ENCODE measurements at places on chromosomes 5 and 9. TPM values are rescaled to one million over a fixed set of nuclear protein-coding genes. Genes with fewer than 3 reads are reported as not detected.

- H3K36me3 ChIP-seq = no peaks in the 10 kb centered on the region
- no peaks in the 10 kb centered on the region for H3K27me3 ChIP-seq
- DNase-seq = peak; percentile 45
- H3K27ac ChIP-seq = no peak overlapping the region
- no peaks in the 10 kb centered on the region for H3K4me1 ChIP-seq
- no peak overlapping the region for H3K4me3 ChIP-seq
These were observed 14.4 kb upstream of the SCGB3A1 start for GRCh38 chr5:180605554-180606214.

DNA sequence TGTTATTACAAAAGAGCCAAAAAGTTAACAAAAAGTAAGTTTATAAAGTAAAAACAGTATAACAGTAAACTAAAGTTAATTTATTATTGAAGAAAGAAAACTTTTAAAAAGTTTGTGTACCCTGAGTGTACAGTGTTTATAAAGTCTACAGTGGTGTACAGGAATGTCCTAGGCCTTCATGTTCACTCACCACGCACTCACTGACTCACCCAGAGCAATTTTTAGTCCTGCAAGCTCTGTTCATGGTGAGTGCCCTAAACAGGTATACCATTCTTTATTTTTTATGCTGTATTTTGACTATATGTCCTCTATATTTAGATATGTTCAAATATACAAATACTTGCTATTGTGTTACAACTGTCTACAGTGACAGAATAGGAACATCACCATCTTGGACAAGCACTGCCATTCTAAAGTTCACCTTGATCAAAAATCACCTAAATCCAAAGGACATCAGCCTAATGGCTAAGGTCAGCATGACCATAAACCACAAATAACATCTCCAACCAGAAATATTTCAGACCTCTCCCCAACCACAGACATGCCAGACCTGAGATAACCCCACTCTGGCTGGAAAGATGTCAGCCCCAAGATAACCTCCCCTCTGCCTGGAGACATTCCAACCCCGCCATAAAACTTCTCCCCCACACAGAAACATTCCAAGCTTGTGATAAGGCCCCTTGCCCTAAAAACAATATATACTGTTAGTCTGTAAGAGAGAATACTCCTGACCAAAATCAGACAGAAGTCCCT, 56.1 kb downstream of the AGXT2 start:
- no peaks in the 10 kb centered on the region for H3K27me3 ChIP-seq
- H3K4me3 ChIP-seq = no peak overlapping the region
- DNase-seq = no peak
- H3K27ac ChIP-seq = no peak overlapping the region

- no peak overlapping the region for H3K4me3 ChIP-seq
- no peak for DNase-seq
- no peaks in the 10 kb centered on the region for H3K4me1 ChIP-seq
- no peaks in the 10 kb centered on the region for H3K27me3 ChIP-seq
- H3K27ac ChIP-seq = no peak overlapping the region
These were observed 89.8 kb upstream of the SMIM23 start for GRCh38 chr5:171695804-171696203.

HACD4 gene
- total RNA-seq = 2.9 TPM

- H3K4me1 ChIP-seq = no peaks in the 10 kb centered on the region
- no peaks in the 10 kb centered on the region for H3K27me3 ChIP-seq
- H3K27ac ChIP-seq = no peak overlapping the region
- no peak overlapping the region for H3K4me3 ChIP-seq
These were observed 59.5 kb downstream of the CAMSAP1 start for GRCh38 chr9:135847833-135848232.
